ENCODE measurements at places on chromosomes 6 and 20.

GRCh38 chr6:17877196-17877894 lies 110.1 kb downstream of the KIF13A start:
- no peak for DNase-seq

DNA sequence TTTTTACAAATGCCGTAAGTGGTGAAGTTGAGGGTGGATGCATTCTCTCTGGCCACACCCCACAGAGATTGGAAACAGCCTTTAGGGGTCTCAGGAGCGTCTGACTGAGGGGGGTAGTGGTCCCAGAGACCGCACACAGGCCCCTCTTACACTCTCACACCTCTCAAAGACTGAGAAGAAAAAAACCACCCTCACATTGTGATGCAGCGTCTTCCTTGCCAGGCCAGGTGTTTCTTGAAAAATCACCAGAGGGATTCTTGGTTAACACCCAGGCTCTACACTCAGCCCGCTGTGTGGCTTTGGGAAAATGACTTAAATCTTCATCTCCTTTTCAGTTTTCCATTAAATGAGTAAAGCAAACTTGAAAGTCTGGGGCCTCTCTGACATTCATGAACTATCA lies 115.8 kb upstream of the SPTLC3 start:
- no peak for DNase-seq

DNA sequence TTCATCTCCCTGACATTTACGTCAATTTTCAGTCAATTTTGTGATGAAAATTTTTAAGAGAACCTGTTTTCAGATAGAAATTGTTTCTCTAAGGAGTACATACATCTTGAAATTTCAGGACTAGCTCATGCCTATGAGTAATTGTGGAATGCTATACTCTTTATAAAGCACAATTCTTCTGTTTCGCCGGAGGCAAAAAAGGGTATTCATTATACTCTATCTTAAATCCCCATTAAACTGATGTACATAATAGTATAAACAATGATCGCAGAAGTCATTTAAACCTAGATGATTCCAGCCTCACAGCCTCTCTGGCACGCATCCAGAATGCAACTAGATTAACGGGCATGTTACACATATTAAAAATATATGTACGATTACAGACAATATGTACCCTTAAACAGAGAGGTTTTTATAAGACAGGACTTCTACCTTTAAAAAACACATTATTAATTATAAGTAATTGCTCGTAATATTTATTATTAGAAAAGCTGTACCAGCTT lies 62.6 kb downstream of the NRSN1 start:
- no peak for DNase-seq

- DNase-seq: no peak
Observed at GRCh38 chr6:130900913-130901312, 73.7 kb downstream of the SMLR1 start.

- no peak for DNase-seq
Observed at GRCh38 chr6:5746053-5746758, 260.5 kb downstream of the NRN1 start.

DNA sequence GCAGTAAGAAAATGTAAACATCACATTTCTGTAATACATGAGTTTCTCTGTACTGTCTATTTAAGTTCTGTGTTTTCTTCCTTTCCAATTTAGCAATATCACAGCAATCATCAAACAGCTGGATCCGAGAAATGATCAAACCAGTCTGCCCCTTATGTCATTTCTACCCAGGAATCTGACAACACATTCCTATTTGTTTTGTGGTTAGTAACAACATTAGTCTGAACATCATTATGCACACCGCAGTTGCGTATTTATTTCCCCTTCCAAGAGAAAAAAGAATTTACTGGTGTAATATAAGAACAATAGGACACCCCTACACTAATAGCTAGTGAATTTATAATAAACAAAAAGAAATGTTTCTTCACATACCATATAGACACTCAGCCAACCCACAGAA lies 179.5 kb downstream of the BTBD9 start:
- DNase-seq: no peak

DNA sequence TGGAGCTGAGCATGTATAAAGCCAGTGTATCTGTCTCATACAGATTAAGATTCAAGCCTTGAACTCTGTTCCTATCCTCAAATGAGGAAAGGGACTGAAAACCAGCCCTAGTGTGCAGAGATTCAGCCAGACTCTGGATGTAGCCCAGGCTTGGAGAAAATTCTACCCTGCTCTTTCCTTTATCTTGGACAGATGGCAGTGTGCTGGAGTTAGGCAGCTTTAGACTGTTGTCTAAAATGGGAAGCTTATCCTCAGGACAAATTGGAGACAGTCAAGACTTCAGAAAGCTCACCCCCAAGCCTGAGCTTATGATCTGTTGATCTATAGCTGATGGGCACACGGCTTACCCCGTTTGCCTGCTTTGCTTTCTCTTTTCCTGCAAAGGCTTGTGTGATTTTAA lies 1057.6 kb downstream of the KIF16B start:
- DNase-seq: no peak

- no peak for DNase-seq
Observed at GRCh38 chr20:49340161-49340966, 62.5 kb upstream of the ZNFX1 start.

- no peak for DNase-seq
Observed at GRCh38 chr20:31924561-31924960, 27.3 kb downstream of the PDRG1 start.

DNA sequence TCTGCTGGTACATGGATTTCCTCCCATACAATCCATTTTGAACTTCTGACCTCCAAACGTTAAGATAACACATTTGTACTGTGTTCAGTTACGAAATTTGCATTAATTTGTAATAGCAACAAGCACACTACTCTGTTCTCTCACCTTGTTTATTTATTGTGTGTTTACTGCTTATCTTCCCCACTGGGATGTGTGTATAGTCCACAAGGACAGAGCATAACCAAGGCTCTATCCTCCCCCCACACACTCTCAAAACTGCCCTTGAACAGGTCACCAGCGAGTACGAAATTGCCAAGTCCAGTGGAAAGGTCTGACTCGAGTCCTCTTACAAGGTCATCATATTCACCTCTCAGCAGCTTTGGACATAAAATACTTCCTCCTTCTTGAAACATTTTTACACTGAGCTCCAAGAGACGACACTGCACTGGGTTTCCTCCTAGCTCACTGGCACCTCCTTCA lies 18.6 kb downstream of the ADTRP start:
- no peak for DNase-seq

GRCh38 chr6:138765896-138766655 lies 7.5 kb upstream of the CCDC28A start:
- no peak for DNase-seq

GRCh38 chr6:1390946-1391799 lies 1.8 kb downstream of the FOXF2 start:
- no peak for DNase-seq

GRCh38 chr6:155248008-155249001 lies 15.5 kb upstream of the CLDN20 start:
- no peak for DNase-seq

GRCh38 chr20:54680872-54681619 lies 205.7 kb downstream of the DOK5 start:
- DNase-seq: no peak

DNA sequence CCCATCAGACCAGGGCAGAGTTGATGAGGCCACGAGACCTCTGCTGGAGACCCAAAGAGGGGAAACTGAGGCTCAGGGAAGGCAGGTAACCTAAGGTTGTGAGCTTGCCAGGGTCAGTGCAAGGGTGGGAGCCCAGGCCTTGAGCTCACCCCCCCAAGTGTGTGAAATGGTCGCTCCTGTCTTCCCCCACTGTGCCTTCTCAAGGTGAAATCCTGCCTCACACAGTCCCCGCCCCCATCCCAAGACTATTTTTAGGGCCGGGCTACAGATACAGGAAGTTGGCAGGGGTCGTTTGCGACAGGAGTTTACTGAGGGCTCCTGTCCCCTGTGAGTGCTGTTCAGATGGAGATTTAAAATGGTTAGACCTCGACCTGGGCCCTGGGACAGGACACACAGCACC lies 18.7 kb upstream of the GATA5 start:
- no peak for DNase-seq

- DNase-seq: no peak
Observed at GRCh38 chr6:71187141-71187540, 101.5 kb upstream of the OGFRL1 start.

DNA sequence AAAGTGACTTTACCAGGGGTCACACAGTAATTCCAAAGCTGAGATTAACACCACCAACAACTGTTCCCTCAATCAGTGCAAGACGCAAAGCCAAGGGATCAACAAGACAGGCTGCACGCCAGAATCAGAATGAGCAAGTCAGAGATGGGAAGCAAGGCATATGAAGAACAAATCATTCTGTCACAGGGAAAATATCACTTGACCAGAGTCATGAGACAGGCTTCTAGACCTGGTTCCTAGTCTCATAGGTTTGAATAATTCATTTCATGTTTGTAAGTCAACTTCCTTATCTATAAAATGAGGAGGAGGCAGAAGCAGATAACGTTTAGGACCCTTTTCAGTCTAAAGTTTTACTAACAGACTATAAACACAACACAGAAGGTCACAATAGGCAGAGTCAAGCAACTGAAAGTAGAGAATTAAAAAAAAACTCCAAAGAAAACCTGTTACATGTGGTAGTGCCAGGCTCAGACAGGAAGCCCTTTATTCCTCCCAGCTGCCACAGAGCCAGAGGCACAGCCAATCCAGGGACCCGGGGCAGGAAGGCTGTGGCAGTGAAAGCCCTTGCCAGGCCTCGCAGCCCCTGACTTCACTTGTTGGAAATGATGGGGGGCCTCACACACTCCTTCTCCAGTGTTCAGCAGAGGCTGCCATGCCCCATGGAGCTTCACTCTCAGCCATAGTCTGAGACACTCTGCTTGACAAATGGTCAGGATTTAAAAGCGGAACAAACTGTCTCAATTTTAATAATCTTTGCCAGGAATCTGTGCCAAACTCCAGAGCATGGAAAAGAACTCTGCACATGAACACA lies 29.2 kb upstream of the DST start:
- no peak for DNase-seq

GRCh38 chr6:106117579-106117978 lies 31.4 kb downstream of the PRDM1 start:
- no peak for DNase-seq

DNA sequence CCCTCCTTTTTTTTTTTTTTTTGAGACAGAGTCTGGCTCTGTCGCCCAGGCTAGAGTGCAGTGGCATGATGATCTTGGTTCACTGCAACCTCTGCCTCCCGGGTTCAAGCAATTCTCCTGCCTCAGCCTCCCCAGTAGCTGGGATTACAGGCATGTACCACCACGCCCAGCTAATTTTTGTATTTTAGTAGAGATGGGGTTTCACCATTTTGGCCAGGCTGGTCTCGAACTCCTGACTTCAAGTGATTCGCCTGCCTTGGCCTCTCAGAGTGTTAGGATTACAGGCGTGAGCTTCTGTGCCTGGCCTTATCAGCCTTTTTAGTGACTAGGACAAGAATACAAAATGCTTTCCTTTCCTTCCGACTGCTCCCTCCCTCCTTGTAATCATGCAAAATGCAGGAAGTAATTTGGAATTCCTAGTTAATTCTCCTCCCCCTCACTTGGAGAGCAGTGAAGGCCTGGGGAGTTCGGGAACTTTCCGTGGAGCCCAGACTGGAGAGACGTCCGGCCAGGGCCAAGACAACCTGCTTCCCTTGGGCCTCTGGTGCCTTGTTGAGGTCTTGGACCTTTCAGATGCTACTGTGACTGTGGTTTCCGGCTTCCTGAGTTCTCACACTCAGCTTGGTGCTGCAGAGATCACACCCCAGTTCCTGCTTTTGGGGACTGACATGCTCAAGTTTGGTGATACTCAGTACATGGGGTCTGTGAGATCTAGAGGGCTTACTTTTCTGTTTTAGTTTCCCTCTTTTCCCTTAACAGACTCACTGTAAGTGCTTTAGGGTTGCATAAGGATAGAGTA lies 3.9 kb upstream of the PHF20 start:
- peak; percentile 29 for DNase-seq

DNA sequence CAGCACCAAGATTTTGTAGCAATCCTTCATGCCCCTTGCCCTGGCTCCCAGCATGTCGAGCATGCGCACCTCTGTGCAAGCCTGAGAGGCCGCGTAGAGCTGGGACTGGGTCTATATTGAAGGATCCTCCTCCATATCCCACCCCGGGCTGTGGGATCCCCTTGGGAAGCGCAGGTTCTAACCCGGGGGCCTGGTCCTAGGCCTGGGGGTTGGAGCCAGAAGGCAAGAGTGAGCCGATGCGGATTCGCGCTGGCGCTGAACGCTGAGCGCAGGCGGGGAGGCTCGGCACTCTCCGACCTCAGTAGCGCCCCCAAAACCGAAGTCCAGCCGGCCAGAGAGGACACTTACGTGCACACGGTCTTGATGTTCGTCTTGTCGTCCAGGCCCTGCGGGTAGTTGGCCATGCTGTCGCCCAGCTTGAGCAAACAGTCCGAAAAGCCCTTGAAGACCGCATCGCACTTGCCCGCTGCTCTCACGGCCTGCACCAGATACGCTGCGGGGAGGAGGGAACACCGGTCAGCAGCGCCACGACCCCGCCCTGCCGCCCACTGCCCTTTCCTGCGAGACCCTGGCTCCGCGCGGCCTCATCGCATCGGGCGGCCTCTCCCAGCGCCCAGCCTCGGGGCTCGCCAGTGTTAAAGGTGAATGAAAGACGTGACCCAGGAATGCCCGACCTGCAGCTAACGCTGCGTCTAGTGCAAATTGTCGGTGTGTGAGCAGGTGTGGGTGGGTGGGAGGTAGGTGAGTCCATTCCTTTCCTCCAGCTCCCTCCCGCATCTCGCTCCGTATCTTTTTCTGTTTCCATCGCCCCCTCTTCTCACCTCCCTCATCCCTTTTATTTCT lies 4.5 kb downstream of the NRN1 start:
- no peak for DNase-seq

DNA sequence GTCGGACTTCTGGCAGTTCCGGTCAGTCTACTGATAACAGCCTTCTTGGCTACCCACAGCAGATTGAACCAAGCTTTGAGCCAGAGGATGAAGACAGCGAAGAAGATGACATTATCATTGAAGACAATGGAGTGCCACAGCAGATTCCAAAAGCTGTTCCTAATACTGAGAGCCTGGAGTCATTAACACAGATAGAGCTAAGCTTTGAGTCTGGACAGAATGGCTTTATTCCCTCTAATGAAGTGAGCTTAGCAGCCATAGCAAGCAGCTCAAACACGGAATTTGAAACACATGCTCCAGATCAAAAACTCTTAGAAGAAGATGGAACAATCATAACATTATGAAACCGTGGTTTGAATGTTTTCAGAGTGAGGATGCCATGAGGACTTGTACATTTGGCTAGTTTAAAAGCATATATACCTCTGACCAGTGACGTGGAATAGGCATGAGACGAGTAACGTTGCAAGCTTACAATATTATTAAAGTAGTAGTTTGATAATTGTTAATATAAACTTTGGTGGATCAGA lies 18.8 kb downstream of the PARD6B start:
- DNase-seq: no peak

- no peak for DNase-seq
Observed at GRCh38 chr6:25641940-25642666, 9.9 kb upstream of the SCGN start.

DNA sequence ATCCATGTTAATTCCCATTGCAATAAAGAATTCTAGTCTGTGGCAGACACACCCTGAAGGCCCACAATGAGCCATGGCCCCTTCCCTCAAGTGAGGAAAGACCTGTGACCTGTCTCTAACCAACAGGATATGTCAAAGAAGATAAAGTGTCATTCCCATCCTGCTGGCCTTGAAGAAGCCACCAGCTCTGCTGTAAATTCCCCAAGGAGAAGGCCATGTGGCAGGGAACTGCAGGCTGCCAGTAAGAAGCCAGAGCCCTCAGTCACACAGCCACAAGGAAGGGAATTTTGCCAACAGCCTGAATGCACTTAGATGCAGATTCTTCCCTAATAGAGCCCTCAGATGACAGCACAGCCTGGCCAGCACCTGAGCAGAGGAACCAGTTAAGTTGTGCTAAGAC lies 24.8 kb downstream of the VIP start:
- DNase-seq: no peak

Data from stimulated activated CD8-positive, alpha-beta memory T cell treated with anti-CD3 and anti-CD28 coated beads, Interleukin-4, amount 100 ng/mL, for 4 hours (primary cell).